T-helper 2 cell treated with Interferon-gamma antibody and Interleukin-4, amounts not matched to agents 100 ng/mL and 5 ng/mL, for 36 hours (primary cell): ENCODE measurements at places on chromosomes 5 and 9. TPM values are rescaled to one million over a fixed set of nuclear protein-coding genes. Genes with fewer than 3 reads are reported as not detected.

CBY3 gene
- 0.32 and 0.57 TPM in 2 replicates for total RNA-seq

NR6A1 gene
- 0.25 and 0.50 TPM in 2 replicates for total RNA-seq

NSUN2 gene
- total RNA-seq: 90.1 and 92.2 TPM in 2 replicates

PPIC gene
- not detected in 2 replicates for total RNA-seq

ANKRD34B gene
- not detected in 2 replicates for total RNA-seq

SHOC1 gene
- total RNA-seq: not detected in 2 replicates

PROB1 gene
- total RNA-seq: 5.5 and 6.0 TPM in 2 replicates

GCNT4 gene
- total RNA-seq: 0.27 and 0.39 TPM in 2 replicates

COL27A1 gene
- total RNA-seq: 0.50 and 0.82 TPM in 2 replicates

SCGB3A2 gene
- total RNA-seq: not detected in 2 replicates

ANKRD55 gene
- 7.0 and 8.5 TPM in 2 replicates for total RNA-seq

PDE4D gene
- total RNA-seq: 59.4 and 60.2 TPM in 2 replicates

TMEM232 gene
- 0.45 and 0.75 TPM in 2 replicates for total RNA-seq

MARCOL gene
- total RNA-seq: not detected in 2 replicates

SPINK13 gene
- total RNA-seq: not detected in 2 replicates

TMC1 gene
- not detected in 2 replicates for total RNA-seq

FRMD3 gene
- 0.50 and 0.70 TPM in 2 replicates for total RNA-seq

SLC25A48 gene
- total RNA-seq: not detected in 2 replicates

TSSK1B gene
- total RNA-seq: not detected in 2 replicates

GRXCR2 gene
- not detected in 2 replicates for total RNA-seq

OR1Q1 gene
- total RNA-seq: not detected in 2 replicates

FOXD4L3 gene
- total RNA-seq: 0.16 TPM in 1 of 2 replicates, not detected in the other

OTP gene
- total RNA-seq: not detected in 2 replicates

PCDHGA8 gene
- total RNA-seq: 0.18 TPM in 2 replicates

DDX31 gene
- 17.0 and 18.6 TPM in 2 replicates for total RNA-seq

PCDHB7 gene
- not detected in 2 replicates for total RNA-seq

TAF11L10 gene
- total RNA-seq: not detected in 2 replicates

FOXI1 gene
- not detected in 2 replicates for total RNA-seq

LOX gene
- not detected in 2 replicates for total RNA-seq

LHFPL2 gene
- 0.52 TPM in 1 of 2 replicates, not detected in the other for total RNA-seq

C9orf153 gene
- 0.25 and 0.82 TPM in 2 replicates for total RNA-seq

EQTN gene
- not detected in 2 replicates for total RNA-seq

HRH2 gene
- total RNA-seq: 15.9 and 16.4 TPM in 2 replicates

CDH9 gene
- total RNA-seq: not detected in 2 replicates

PCDHB14 gene
- not detected in 2 replicates for total RNA-seq

FGF18 gene
- 0.20 TPM in 1 of 2 replicates, not detected in the other for total RNA-seq

DENND1A gene
- 13.1 and 13.5 TPM in 2 replicates for total RNA-seq

TCF7 gene
- 30.8 and 31.8 TPM in 2 replicates for total RNA-seq

TMOD1 gene
- 0.68 and 1.1 TPM in 2 replicates for total RNA-seq

OXCT1 gene
- total RNA-seq: 64.6 and 69.1 TPM in 2 replicates

CTNNAL1 gene
- 6.5 and 8.4 TPM in 2 replicates for total RNA-seq

DOCK8 gene
- 274 and 280 TPM in 2 replicates for total RNA-seq

PCDHGA4 gene
- total RNA-seq: 0.43 and 0.45 TPM in 2 replicates

PLPP7 gene
- not detected in 2 replicates for total RNA-seq

GARIN3 gene
- total RNA-seq: not detected in 2 replicates

PPP2R2B gene
- total RNA-seq: 0.52 and 0.80 TPM in 2 replicates

IL13 gene
- total RNA-seq: 32.6 and 39.1 TPM in 2 replicates

RNF180 gene
- total RNA-seq: not detected in 2 replicates

PCDHB10 gene
- total RNA-seq: not detected in 2 replicates

UBE2D2 gene
- total RNA-seq: 228 and 245 TPM in 2 replicates

CCDC192 gene
- total RNA-seq: not detected in 2 replicates

MRPL50 gene
- total RNA-seq: 9.5 and 11.8 TPM in 2 replicates

TMEM245 gene
- 29.8 and 33.5 TPM in 2 replicates for total RNA-seq

TTC23L gene
- total RNA-seq: not detected in 2 replicates

GHR gene
- total RNA-seq: not detected in 2 replicates
